Spinal cord (tissue), 10 donors: ENCODE measurements at places on chromosomes 12 and 14. TPM values are rescaled to one million over a fixed set of nuclear protein-coding genes. Genes with fewer than 3 reads are reported as not detected.

Gene IAPP
- total RNA-seq, result not detected

Gene FAM216A
- 24.4 TPM for total RNA-seq

Gene KRT6C
- total RNA-seq, result not detected

Gene POC1B
- total RNA-seq, result 56.4 TPM

Gene SLC17A8
- total RNA-seq, result 12.0 TPM

Gene C14orf180
- total RNA-seq, result 6.0 TPM

Gene PNN
- 29.8 TPM for total RNA-seq

Gene DTX1
- total RNA-seq, result 14.4 TPM

Gene SDS
- 0.39 TPM for total RNA-seq

Gene TC2N
- total RNA-seq, result 10.7 TPM

Gene PTPRR
- 32.7 TPM for total RNA-seq

Gene DIO2
- total RNA-seq, result 9.0 TPM

Gene ADAM21
- 0.33 TPM for total RNA-seq

Gene ATL1
- total RNA-seq, result 24.7 TPM

Gene ALX1
- 1.2 TPM for total RNA-seq

Gene SBNO1
- 28.0 TPM for total RNA-seq

Gene PLA2G1B
- total RNA-seq, result 0.59 TPM

Gene ARID4A
- 31.0 TPM for total RNA-seq

Gene KIF26A
- total RNA-seq, result 4.3 TPM

Gene LMO3
- 113 TPM for total RNA-seq

Gene PPP4R4
- total RNA-seq, result 13.9 TPM

Gene CISTR
- total RNA-seq, result 0.79 TPM

Gene TSPAN19
- 0.66 TPM for total RNA-seq

Gene CIDEB
- total RNA-seq, result 14.8 TPM

Gene VDR
- total RNA-seq, result 0.17 TPM

Gene ZDHHC22
- 5.6 TPM for total RNA-seq

Gene RPL36AL
- total RNA-seq, result 249 TPM
